ENCODE measurements at places on chromosomes 16 and 17.

- H3K4me3 ChIP-seq: peak overlapping the region; percentile 40
- H3K4me1 ChIP-seq: peaks cover 23% of the 10 kb centered on the region
- peak; percentile 84 for DNase-seq
These were observed 37.2 kb upstream of the BCAR1 start for GRCh38 chr16:75288596-75289120.

DNA sequence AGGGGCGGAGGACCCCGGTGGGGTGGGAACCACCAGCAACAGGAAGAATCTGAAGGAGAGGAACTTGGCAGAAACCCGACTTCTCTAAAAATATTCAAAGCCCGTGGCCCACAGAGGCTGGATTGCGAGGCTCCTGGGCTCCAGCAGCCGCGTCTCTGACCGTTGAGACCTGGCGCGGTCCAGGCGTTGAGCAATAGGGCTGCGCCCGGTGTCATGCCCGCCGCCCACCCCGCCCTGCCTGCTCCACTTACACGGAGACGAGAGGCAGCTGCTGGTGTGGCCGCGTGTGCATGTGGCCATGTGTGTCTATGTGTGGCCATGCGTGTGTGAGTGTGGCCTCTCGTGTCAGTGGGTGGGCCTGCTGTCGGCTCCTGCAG, 83.6 kb downstream of the IRF8 start:
- no peak overlapping the region for H3K4me3 ChIP-seq
- no peak for DNase-seq
- peaks cover 25% of the 10 kb centered on the region for H3K4me1 ChIP-seq
- H3K36me3 ChIP-seq: no peaks in the 10 kb centered on the region
- H3K27ac ChIP-seq: no peak overlapping the region
- no peaks in the 10 kb centered on the region for H3K27me3 ChIP-seq

DNA sequence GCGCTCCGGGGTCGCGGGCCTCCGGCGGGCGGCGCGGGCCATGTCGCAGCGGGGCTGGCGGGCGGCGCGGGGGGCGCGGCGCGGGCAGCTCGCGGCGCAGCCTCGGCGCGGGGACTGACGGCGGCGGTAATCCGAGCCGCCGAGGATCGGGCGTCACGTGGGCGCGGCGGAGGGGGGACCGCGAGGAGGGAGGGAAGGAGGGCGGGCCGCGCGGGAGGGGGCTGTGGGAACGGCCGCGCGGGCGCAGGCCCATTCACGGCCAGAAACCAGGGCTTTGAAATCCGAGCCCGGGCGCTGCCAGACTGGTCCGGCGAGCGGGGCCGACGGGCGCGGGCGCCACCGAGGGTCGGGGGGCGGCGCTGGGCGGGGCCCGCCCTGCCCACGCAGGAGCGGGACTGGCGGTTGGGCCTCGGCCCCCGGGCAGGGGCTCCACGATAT, at the start of gene MTSS2:
Gene MTSS2, minus strand, starts transcription at position 116 of the 438 bp plus-strand sequence. CDS start 262 bp downstream, outside the sequence.
- H3K4me3 ChIP-seq: peak within 1 kb of the TSS; percentile 62
- peaks cover 23% of the 10 kb centered on the region for H3K4me1 ChIP-seq
- H3K27me3 ChIP-seq: peaks cover 13% of the 10 kb centered on the region
- DNase-seq: peak; percentile 46

- no peak overlapping the region for H3K27ac ChIP-seq
- H3K4me1 ChIP-seq: peaks cover 15% of the 10 kb centered on the region
- no peak for DNase-seq
- H3K36me3 ChIP-seq: peaks cover 31% of the 10 kb centered on the region
- H3K4me3 ChIP-seq: no peak overlapping the region
- H3K27me3 ChIP-seq: no peaks in the 10 kb centered on the region
These were observed 91.7 kb downstream of the TANGO6 start for GRCh38 chr16:68935008-68935407.

- H3K27me3 ChIP-seq: peaks cover 19% of the 10 kb centered on the region
- H3K4me1 ChIP-seq: peaks cover 11% of the 10 kb centered on the region
- H3K4me3 ChIP-seq: no peak overlapping the region
- no peak for DNase-seq
These were observed 34.1 kb upstream of the CPPED1 start for GRCh38 chr16:12837756-12838155.

DNA sequence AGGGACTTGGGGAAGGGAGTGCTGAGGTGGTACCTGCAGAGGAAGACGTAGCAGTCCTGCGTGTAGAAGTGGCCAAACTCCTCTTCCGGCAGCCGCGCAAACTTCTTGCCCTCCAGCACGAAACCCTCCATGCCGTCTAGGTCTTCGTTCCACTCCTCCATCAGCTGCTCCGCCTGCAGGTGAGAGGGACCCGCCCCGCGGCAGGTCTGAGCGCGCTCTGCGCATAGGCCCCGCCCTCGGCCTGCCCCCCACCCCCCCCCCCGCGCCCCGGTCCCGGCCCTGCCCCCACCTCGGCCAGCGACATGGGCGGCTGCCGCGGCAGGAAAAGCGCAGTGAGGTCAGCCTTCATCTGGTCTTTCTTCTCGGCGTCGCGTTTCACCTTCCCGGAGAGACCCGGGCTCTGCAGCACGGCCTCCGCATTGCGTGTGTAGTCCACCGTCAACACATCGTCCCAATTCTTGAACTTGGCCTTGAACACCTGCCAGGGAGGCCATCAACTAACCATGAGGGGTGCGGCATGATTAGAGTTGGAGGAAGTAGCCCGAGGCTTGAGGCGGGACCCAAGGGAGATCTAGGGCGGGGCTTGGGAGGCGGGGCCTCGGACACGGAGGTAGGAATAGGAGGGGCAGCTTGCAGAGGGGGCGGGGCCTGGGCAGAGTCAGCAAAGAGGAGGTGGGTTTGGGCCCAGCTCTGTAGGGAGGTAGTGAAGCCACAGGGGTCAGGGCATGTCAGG, 11.5 kb downstream of the FLII start:
- H3K27me3 ChIP-seq: no peaks in the 10 kb centered on the region
- H3K4me1 ChIP-seq: peaks cover 3% of the 10 kb centered on the region
- H3K36me3 ChIP-seq: peaks cover 41% of the 10 kb centered on the region
- no peak overlapping the region for H3K27ac ChIP-seq
- no peak overlapping the region for H3K4me3 ChIP-seq

DNA sequence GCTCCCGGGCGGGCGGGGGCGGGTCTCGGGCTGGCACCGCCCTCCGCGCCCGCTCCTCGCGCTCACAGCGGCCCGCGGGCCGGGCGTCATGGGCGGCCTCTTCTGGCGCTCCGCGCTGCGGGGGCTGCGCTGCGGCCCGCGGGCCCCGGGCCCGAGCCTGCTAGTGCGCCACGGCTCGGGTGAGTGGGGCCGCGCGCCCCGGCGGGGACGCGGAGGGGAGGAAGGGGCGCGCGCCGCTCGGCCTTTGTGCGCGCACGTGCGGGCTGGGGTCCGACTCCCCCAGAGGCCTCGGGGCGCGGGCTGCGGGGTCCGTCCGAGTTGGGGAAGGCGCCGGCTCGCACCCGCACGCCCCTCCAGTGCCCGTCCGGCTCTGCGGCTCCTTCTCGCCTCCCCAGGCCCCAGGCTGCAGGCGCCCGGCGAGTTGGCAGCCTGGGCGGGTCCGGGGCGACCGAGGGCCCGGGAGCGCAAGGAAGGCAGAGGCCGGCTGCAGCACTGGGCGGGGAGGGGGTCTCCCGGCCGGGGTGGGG, at the start of gene NME4:
Gene NME4, plus strand, starts transcription at position 65 of the 527 bp plus-strand sequence. Its CDS starts 24 bp downstream, at position 89.
- peak within 1 kb of the TSS; percentile 76 for H3K4me3 ChIP-seq
- H3K27me3 ChIP-seq: peaks cover 10% of the 10 kb centered on the region
- H3K27ac ChIP-seq: peak within 1 kb of the TSS; percentile 54
- DNase-seq: no peak
- H3K36me3 ChIP-seq: no peaks in the 10 kb centered on the region

- no peak overlapping the region for H3K4me3 ChIP-seq
- H3K4me1 ChIP-seq: no peaks in the 10 kb centered on the region
- no peaks in the 10 kb centered on the region for H3K36me3 ChIP-seq
- H3K27me3 ChIP-seq: no peaks in the 10 kb centered on the region
These were observed 33.5 kb downstream of the GRIN2C start for GRCh38 chr17:74825952-74826719.

DNA sequence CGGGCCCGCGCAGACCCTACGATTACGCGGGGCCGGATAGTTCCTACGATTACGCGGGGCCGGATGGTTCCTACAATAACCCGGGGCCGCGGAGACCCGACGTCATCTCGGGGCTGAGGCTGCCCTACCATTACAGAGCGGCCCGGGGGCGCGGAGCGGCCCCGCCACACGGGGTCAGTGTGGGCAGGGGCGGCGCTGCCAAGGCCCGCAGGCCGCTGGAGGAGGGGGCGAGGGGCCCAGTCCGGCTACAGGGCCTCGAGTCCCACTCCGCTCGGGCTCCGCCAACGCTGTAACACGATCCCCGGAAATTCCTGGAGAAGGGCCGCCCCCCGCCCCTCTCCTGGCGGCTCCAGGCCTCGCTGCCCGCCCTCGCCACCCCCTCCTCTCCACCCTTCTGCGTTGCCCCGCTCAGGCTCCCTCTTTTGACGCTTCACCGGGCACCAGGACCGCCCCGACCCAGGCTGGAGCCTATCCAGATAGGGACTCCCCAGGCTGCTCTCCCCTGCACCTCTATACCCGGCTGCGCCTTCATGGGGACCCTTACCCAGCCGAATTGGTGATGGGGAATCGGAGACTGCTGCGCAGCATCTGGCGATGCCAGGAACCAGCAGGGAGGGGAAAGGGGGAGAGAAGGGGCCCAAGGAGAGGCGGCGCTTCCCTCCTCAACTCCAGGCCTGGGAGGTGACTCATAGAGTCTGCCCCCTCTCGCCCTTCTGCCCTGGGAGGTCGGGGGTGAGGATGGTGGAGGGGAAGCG, at the start of gene RAB34:
Gene RAB34, minus strand, starts transcription at position 291 of the 755 bp plus-strand sequence. CDS start 602 bp downstream, outside the sequence.
- H3K27me3 ChIP-seq: peaks cover 13% of the 10 kb centered on the region
- H3K4me3 ChIP-seq: peak within 1 kb of the TSS; percentile 70
- peak within 1 kb of the TSS; percentile 82 for H3K27ac ChIP-seq
- peaks cover 38% of the 10 kb centered on the region for H3K4me1 ChIP-seq
- peaks cover 28% of the 10 kb centered on the region for H3K36me3 ChIP-seq

DNA sequence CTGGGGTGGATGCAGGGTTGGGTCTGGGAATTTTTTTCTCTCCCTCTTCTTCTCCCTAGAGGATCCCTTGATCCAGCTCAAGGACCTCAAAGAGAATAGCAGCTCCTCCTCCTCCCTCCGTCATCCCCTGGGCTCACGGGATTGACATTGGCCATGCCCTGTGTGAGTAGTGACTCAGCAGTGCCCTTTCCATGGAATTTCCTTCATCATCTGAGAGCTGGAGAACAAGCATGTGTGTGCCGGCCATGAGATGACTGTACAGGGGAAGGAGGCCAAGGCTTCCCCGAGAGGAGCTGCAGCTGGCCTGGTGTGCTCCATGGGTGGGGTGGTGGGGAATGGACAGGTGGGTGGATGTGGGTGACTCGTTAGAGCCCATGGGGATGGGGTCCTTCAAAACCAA, 8.9 kb upstream of the WSCD1 start:
- no peaks in the 10 kb centered on the region for H3K4me1 ChIP-seq
- no peaks in the 10 kb centered on the region for H3K36me3 ChIP-seq
- DNase-seq: no peak
- peaks cover 8% of the 10 kb centered on the region for H3K27me3 ChIP-seq
- no peak overlapping the region for H3K4me3 ChIP-seq
- no peak overlapping the region for H3K27ac ChIP-seq

DNA sequence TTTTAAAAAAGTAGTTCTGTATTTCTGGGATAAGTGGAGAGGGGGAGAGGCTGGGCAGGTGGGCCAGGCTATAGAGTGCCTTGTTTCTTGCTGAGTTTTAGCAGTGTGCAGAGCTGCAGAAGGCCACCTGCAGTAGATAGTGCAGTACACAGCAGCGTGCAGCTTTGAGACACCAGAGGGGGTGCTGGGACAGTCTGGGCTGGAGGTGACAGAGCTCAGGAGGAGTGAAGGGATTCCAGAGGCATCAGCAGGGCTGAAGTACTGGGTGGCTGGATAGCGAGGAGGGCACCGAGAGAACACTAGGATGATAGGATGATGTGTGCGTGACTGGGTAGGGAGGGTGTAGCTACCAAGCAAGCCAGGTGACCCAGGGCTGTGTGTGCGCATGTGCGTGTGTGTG, 26.6 kb downstream of the LCMT1 start:
- no peak overlapping the region for H3K27ac ChIP-seq
- peaks cover 27% of the 10 kb centered on the region for H3K36me3 ChIP-seq
- no peak overlapping the region for H3K4me3 ChIP-seq
- H3K4me1 ChIP-seq: no peaks in the 10 kb centered on the region

GRCh38 chr17:57552114-57552624, 192.9 kb downstream of the CCDC182 start:
- H3K27me3 ChIP-seq: no peaks in the 10 kb centered on the region
- peak; percentile 18 for DNase-seq
- H3K4me1 ChIP-seq: peaks cover 10% of the 10 kb centered on the region
- H3K27ac ChIP-seq: no peak overlapping the region

- H3K4me3 ChIP-seq: no peak overlapping the region
- no peak for DNase-seq
- H3K36me3 ChIP-seq: no peaks in the 10 kb centered on the region
- no peaks in the 10 kb centered on the region for H3K4me1 ChIP-seq
- no peak overlapping the region for H3K27ac ChIP-seq
- peaks cover 13% of the 10 kb centered on the region for H3K27me3 ChIP-seq
These were observed 245.1 kb downstream of the UTP18 start for GRCh38 chr17:51505450-51505849.

Data from activated CD4-positive, alpha-beta T cell treated with anti-CD3 and anti-CD28 coated beads, Interleukin-2, amount 10 ng/mL, durations not matched to agents 7 days and 5 days (primary cell).